Liver (tissue), 10 donors: ENCODE measurements at places on chromosomes 5 and 9.
A peak's percentile ranks its signal among the peaks of the same experiment; 100 is the strongest.

- no peak for DNase-seq
Measured at GRCh38 chr5:79834754-79835714, 145.4 kb downstream of the CMYA5 start.

DNA sequence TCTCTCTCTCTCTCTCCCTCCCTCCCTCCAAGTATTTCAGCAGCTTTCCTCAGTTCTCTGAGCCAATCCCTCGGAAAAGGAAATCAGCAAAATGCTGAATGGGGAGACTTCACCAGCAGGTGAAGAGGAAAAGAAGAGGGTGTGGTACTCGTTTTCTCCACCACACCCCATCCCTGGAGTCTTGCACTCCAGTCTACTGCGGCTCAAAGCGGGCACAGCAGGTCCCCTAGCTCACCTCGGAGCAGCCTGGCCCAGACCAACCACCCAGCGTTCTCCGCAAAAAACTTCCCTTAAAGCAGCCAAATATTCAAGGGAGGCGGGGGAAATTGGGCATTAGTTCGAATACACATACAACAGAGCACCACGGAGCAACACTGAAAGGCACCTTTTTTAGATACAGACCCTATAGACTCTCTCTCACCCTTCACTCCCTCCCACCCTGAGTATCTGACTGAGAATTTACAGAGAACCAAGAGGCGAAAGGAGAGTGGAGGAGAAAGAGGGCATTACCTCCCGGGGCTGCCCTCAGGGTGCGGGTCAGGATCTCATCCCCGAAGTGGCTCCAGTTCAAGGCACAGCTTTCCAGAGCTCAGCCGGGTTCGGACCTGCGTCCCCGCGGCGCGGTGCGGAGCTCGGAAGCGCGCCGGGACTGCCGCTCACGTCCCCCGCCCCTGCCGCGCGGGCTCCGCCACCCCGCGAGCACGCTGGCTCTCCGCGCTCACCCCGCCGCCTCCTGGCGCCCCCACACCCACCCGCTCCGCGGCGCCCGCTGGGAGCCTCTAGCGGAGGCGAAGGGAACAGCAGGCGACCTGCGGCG, 1638.5 kb upstream of the C9orf72 start:
- peak; percentile 50 for DNase-seq

DNA sequence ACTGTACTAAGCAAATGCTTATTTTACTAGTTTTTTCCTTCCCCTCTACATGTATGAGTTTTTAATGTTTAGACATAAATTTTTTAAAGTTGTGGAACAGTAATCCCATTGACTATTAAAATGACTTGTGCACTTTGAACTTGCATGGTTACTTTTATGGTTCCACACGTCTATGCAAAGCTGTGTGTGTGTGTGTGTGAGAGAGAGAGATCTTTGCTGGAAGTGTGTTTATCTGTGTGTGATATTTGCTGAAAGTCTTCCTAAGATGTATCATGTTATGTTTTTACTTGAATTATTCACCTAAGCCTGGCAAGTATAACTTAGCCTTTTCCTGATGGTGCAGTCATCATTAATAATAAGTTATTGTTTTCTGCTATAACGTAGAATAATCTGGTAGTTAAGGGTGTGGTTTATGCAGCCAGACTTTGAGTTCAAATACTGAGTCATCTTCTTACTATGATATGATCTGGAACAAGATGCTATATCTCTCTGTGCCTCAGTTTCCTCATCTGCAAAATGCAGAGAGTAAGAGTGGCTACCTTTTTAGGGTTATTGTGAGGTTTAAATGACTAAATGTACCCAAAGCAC, 138.6 kb downstream of the SMARCA2 start:
- no peak for DNase-seq

- DNase-seq, result no peak
Measured at GRCh38 chr5:9670371-9670770, 40.2 kb upstream of the TAS2R1 start.

DNA sequence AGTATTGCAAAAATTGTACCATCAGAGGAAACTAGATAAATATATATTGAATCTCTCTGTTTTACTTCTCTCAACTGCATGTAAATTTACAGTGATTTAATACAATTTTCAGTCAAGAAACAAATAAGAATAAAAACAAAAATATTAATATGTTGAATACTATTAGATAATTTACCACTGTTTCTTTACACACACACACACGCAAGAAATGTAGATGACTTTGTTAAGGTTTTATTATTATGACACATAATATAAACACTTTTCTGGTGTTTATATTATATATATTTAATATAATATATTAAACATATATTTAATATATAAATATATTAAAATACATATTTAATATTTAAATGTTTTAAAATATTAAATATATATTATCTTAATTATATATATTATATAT, 814.3 kb upstream of the CDH10 start:
- DNase-seq, result no peak

DNA sequence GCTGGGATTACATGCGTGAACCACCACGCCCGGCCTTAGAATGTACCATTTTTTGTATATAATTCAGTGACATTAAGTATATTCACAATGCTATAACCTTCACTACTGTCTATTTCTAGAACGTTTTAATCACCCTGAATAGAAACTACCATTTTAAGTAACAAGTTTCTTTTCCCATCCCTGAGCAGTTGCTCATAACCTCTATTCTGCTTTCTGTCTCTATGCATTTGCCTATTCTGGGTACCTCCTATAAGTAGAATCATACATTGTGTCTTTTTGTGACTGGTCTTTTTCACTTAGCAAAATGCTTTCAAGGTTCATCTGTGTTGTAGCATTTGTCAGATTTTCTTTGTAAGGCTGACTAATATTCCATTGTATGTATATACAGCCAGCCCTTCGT, 39.9 kb downstream of the DDX46 start:
- DNase-seq, result no peak
